ENCODE measurements at places on chromosomes 2 and 18. TPM values are rescaled to one million over a fixed set of nuclear protein-coding genes. Genes with fewer than 3 reads are reported as not detected.

Gene ZNF521
- 44.5 TPM for total RNA-seq

Gene LHCGR
- 4.8 TPM for total RNA-seq

- no peak overlapping the region for H3K4me3 ChIP-seq
- no peaks in the 10 kb centered on the region for H3K36me3 ChIP-seq
- peaks cover 3% of the 10 kb centered on the region for H3K4me1 ChIP-seq
- H3K27ac ChIP-seq: no peak overlapping the region
Measured at GRCh38 chr2:85735691-85736090, 18.1 kb upstream of the ATOH8 start.

Gene GREB1L
- 10.4 TPM for total RNA-seq

DNA sequence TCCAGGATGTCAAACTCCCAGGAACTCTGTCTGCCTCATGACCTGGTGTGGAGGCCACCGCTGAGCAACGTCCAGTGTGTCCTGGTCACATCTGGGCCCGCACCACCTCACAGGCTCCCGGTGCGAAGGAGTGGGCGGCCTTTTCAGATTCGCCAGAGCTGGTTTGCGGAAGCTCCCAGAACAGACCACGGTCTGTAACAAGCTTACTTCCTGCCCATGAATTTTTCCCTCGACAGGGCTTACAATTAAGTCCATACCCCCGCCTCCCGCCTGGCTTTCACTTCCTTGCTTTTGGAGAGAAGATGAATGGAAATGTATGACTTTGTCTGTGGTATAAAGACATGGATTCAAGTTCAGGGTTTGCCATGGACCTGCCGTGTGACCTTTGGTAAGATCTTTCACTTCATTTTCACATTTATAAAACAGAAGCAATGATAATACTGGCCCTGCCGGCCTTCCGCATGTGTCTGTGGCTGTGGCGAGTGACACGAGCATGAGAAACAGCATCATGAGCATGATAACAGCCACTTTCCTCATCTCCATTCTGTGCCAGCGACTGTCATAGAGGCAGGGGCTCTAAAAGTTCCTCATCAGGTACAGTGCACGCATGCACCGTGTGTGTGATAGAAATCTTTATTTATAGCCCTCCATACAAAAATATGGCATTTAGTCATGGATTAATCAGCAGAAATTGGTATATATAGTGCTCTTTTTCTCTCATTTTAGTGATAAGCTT, 31.0 kb upstream of the KCNF1 start:
- H3K4me1 ChIP-seq: peaks cover 12% of the 10 kb centered on the region
- no peak overlapping the region for H3K4me3 ChIP-seq
- no peak for DNase-seq
- H3K36me3 ChIP-seq: no peaks in the 10 kb centered on the region
- no peaks in the 10 kb centered on the region for H3K27me3 ChIP-seq

DNA sequence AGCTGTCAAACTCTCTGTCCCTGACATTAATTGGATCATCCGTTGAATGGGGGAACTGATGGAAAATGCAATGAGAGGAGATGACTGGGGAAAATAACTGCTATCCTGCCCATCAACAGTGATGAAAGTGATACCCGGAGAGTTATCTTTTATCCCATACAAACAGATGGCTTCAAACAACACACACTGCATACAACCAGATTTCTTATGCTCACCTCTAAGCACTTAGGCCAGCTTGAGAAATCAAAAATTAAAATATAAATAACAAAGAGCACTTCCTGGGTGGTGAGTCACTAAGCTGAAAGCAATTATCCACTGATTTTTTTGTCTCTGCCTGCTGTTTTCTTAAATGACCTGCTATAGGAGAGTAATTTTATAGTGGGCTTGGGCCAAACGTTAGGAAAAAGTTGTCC, 237.6 kb upstream of the RGPD4 start:
- no peak for DNase-seq
- no peak overlapping the region for H3K27ac ChIP-seq
- no peaks in the 10 kb centered on the region for H3K4me1 ChIP-seq
- no peaks in the 10 kb centered on the region for H3K36me3 ChIP-seq
- H3K27me3 ChIP-seq: no peaks in the 10 kb centered on the region

DNA sequence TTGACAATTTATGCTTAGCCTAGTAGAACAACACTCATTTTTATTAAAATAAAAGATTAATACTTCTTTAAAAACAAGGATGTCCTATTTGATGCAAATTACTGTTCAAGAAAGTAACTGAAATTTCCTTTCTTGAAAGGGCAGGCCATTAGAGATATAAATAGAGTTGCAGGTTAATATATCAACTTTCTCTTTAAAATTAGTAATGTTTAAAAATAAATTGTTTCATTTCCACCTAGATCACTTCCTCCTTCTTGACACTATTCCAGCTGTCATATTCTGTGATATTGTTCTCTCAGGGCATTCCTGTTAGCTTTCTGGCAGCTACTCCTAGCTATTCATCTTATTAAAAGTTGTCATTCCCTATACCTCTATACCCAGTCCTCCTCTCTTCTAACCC, 357.9 kb upstream of the NRP2 start:
- no peaks in the 10 kb centered on the region for H3K4me1 ChIP-seq
- no peak overlapping the region for H3K27ac ChIP-seq
- DNase-seq: no peak
- no peaks in the 10 kb centered on the region for H3K36me3 ChIP-seq
